Frontal cortex (tissue), 4 donors: ENCODE measurements at places on chromosomes 4 and X.
A peak's percentile ranks its signal among the peaks of the same experiment; 100 is the strongest.

GRCh38 chr4:31104043-31104442 lies 383.9 kb downstream of the PCDH7 start:
- DNase-seq = no peak

GRCh38 chr4:41431276-41431675 lies 106.7 kb upstream of the LIMCH1 start:
- no peak for DNase-seq

- peak; percentile 25 for DNase-seq
Measured at GRCh38 chr4:89829470-89830138, 7.4 kb downstream of the SNCA start.

DNA sequence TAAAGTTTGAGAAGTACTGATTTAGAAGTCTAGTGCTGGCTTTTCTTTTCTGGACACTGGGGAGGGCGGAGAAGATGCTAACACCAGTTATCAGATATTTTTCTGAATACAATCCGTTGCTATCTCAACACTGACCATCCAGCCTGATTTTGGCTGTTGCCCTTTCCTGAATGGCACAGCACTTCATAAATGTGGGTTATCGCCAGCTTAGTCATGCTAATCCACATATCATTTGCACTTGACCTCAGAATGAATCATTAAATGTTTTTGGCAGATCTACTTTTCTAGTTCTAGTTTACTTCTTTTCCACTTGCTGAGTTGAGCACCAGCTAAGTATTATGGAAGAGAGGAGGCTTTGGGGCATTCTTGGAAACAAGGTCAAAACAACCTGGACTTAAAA lies 60.8 kb upstream of the ESX1 start:
- DNase-seq = no peak

DNA sequence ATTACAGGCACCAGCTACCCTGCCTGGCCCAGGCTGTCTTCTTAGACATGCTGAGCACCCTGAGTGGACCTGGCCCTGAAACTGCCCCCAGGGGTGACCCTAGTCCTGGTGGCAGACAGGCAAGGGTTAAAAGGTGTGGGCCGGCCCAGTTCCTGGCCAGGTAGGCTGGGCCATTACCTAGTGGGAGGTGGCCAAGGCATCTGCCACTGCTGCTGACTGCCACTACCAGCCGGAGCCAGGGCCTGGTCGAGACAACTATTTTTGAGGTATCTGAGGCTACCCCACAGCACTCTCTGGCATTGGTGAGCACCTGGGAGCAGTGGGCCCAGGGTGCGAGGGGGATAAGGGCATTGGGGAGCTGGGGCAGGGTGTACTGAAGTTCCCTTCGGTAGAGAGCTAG lies at the start of gene CCDC120:
TSS of gene CCDC120 (plus strand) at position 206 of the 400 bp plus-strand sequence. CDS start 3,043 bp downstream, outside the sequence.
- no peak for DNase-seq

- DNase-seq = no peak
Measured at GRCh38 chr4:186347743-186348142, 81.8 kb downstream of the F11 start.

GRCh38 chr4:101347267-101347556 lies at the start of gene PPP3CA:
Gene PPP3CA, minus strand, starts transcription at chr4:101347526.
- DNase-seq = no peak

DNA sequence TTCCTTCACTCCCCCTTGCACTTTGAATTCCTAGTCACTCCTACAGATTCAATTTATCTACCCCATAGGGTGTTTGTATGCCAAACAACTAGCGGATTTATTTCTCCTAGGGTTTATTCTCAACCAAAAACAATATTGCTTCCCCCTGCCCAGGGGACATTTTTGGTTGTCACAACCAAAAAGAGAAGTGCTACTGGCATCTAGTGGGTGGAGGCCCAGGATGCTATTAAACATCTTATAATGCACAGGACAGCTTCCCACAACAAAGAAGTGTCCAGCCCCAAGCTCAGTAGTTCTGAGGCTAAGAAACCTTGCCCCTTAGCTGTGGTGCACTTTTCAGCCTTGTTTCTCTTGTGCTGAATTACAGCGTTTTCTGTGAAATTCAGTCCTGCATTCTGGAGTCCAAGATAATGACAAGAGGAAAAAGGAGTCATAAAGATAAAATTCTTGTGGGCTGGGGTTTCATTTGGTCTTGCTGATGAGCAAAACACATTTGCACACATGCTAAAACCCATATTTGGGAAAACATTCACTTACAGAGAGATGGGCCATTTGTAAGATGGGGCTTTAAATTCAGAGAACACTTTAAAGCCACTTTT lies 11.2 kb upstream of the SYTL4 start:
- no peak for DNase-seq

- no peak for DNase-seq
Measured at GRCh38 chr4:164621886-164622521, 131.9 kb upstream of the SMIM31 start.
